ENCODE measurements at places on chromosomes 2 and 18.
A peak's percentile ranks its signal among the peaks of the same experiment; 100 is the strongest.

- no peak for DNase-seq
These were observed 114.2 kb upstream of the ZNF236 start for GRCh38 chr18:76708071-76708721.

- no peak for DNase-seq
These were observed 79.3 kb downstream of the FBXO15 start for GRCh38 chr18:74068296-74068695.

- no peak for DNase-seq
These were observed 3.8 kb upstream of the OSR1 start for GRCh38 chr2:19362094-19362754.

DNA sequence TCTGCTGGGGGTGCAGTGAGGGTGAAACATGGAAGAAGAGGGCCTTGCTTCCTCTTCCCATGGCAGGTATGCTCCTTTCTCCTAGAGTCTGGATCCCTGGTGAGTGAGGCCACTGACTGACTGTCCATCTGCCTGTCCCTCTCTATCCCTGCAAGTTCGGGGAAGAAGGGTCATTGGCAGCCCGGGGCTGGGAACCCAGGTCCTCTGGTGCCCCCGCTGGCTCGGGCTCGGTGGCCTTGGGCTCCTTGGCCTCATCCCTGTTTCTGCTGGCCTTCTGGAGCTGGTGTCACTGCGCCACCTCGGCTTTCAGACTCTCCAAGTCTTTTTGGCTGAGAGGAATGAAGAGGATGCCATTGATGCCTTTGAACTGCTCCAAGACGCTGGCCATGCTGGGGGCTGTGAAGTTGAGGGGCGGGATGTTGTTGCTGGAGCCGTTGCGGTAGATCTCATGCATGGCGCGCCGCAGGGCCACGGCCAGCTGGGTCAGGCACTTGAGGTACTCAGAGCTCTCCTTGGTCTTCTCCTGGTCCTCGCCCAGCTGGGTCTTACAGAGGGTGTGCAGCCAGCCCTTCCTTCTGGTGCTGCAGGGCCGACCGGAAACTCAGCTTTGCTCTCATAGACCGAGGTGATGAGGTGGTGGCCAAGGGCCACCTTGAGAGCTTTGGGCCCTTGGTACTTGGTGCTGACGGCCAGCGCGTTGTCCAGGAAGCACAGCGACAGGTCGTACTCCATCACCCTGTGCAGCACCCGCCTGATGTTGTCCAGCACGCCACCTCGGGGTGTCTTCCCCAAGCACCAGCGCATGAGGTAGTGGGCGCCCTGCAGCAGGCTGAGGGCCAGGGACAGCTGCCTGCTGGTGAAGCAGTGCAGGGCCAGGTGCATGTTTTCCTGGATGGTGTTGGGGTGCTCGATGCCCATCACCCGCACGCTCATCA, 6.3 kb downstream of the MEP1B start:
- DNase-seq: no peak

- no peak for DNase-seq
These were observed 550.2 kb upstream of the SETBP1 start for GRCh38 chr18:44130376-44130942.

DNA sequence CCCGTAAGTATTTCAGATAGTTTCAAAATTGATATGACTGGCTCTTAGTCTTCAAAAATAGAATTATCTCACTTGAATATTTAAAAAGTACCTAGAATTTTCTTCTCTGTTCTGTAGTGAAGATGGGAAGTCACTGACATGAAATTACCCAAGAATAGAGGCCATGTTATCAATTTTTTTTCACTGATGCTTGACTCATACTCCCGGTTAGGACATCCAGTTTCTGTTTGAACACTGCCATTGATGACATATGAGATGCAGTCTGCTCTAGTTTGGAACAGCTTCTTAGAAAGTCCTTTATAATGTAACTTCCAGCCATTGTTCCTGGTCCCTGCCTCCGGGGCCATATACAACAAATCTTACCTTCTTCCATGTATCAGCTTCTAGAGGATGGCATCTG, 26.0 kb downstream of the MAP3K20 start:
- DNase-seq: no peak

- no peak for DNase-seq
These were observed 1919.9 kb upstream of the LRRTM1 start for GRCh38 chr2:82224301-82224940.

DNA sequence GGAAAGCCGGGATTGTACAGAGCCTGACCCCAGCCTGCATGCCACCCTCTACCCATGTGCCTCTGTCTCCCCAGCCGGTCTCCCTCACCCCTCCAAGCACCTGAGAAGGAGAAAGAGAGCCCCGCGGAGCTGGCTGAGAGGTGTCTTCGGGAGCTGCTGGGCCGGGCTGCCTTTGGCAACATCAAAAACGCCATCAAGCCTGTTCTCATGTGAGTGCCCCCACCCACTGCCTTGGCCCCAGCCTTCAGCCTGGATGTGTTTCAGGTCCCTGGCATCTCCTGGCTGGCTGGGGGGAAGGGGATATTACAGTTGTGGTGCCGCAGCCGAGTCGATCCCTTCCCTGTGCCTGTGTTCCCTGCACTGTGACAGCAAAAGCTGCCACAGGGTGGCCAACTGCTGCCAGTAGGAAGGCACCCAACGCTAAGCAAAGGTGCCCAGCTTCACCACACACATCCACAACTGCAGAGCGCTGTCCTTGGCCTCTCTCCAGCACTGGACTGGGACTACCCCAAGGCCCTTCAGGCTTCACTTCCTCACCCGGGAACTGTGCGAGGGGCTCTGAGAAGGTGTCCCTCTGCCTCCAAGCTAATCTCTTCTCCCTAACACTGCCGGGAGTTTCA, 38.4 kb downstream of the POMC start:
- no peak for DNase-seq

DNA sequence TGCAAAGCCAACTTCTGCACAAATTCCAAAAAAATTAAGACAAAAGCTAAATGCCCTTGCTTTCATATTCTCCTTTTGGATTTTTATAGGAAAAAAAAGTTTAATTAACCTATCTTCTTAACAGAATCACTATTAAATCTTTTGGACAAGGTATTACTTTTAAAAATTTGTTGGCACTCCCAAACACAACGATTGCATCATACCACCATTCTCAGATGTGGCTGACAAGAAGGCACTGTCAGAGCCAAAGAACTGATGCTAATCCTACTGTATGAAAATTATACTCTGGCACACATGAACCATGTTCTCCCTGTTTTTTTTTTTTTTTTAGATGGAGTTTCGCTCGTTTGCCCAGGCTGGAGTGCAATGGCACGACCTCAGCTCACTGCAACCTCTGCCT, 58.4 kb downstream of the NOL10 start:
- DNase-seq: no peak

DNA sequence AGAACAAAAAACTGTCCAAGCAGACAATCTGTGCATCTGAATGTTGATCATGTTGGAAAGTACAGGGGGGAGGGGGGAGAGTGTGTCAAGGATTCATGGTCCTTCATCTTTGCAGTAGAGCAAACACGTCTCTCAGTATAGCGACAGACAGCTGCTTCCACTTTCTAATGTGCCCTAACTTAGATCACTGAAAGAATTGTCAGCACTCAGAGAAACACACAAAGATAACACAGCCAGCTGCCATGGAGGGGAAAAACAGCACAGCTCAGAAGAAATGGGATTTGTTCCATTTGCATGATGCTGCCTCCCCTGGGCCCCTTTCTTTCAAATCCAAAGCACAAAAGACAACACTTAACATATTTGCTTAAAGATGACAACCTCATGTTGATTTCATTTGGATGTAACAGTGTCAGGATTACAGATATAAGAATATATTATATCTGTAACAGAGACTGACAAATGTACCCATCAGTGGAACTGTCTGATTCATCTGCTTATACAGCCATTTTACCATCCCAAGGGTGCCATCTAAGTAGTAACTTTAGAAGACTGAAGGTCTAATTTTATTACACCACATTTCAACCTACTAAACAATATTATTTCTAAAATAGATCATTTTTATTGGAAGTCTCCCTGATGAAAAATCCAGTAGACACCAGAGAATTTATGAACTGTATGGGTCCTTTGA, 17.7 kb downstream of the FIGN start:
- DNase-seq: no peak

DNA sequence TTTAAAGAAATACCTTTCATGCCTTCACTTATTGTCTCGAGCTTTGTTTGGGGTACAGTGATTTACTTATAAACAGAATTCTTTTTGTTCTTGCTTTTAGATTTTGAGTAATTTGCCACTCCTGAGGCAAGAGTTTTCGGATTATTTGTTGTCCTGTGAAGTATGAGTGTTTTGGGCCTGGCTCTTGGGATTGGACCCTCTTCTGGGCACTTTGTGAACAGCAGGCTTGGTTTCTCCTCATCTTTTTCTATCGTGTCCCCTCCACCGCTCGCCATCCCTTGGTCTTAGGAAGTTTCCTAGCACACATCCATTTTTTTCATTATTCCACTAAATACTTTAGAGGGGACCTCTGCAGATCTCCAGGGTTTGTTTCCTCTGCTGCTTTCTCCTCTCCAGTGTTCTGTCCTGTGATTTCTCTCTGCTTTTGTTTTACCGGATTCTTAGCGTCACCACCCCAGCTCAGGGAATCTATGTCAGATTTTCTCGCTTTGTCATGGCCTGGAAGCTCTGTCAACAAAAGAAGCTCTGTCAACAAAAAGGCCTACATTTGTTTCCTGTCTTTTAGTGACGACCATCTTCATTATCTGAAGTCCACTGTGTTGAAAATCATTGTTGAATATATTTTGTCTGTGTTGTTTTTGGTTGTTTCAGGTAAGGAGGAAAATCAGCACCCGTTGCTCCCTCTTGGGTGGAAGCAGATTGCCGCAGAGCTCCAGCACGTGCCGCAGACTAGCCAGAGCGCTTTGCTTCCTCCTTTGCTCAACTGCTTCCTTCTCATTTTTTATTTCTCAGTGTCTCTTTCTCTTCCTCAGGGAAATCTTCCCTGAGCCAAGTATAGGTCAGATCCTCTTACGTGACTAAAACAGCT, 27.8 kb downstream of the ANKRD62 start:
- DNase-seq: no peak

GRCh38 chr18:69838620-69839411, 108.9 kb downstream of the CD226 start:
- no peak for DNase-seq

- peak; percentile 34 for DNase-seq
These were observed 41.1 kb downstream of the NHEJ1 start for GRCh38 chr2:219119422-219120043.

DNA sequence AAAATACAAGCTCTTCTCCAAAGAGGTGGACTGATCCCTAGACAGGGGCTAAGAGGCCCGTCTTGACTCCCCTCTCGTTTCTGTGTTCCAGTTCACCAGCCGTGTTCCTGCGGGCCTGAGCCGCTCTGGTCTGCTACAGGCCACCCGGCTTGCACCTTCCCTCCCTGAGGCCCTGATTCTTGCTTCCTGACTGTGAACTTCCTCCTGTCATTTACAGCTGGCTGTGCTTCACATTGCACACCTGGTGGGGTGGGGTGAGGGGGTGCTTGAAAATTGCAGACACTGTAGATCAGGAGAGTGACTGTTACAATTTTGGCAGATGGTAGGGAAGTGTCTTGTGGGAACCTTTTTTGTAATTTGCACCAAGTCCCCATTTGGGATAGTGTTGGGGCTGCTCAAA, 64.4 kb downstream of the TSN start:
- DNase-seq: no peak

DNA sequence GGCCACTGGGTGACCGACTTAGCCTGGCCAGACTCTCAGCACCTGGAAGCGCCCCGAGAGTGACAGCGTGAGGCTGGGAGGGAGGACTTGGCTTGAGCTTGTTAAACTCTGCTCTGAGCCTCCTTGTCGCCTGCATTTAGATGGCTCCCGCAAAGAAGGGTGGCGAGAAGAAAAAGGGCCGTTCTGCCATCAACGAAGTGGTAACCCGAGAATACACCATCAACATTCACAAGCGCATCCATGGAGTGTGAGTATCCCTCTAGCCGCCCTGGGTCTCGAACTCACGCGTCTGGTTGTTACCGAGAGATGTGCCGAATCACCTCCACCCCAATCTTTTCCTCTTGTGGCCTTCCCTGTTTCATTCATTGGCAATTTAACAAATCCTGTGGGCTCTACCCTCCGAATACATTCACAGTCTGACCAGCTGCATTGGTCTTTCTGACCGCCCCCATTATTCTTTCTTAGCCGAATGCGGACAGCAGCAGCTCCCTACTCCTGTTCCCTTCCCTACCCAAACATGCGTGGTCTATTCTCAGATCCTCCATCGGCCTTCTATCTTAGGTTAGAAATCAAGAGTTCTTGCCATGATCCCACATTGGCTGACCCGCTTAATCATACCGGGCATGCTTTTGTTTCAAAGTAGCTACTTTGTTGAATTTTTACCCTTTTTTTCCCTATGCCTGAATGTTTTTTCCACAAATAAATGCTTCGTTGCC, 631 bp downstream of the RPL31 start:
- no peak for DNase-seq

GRCh38 chr2:140454717-140455116, 1674.5 kb upstream of the NXPH2 start:
- no peak for DNase-seq

DNA sequence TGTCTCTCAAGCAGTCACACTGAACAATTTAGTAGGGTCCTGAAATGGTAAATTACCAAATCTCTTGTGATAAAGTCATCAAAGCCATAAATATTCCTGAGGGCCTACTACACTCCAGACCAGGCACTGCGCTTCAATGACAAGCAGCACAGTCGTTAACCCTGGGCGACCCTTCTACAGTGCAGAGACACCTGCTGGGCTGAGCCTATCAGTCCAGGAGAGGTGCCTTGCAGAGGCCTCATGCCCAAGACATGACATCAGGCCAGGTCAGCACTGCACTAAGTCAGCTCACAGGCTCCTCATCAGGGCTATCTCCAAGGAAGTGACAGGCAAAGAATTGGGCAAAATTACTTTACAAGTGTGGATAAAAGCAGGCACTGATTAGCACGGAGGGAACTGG, 166.4 kb upstream of the EPB41L3 start:
- DNase-seq: no peak

DNA sequence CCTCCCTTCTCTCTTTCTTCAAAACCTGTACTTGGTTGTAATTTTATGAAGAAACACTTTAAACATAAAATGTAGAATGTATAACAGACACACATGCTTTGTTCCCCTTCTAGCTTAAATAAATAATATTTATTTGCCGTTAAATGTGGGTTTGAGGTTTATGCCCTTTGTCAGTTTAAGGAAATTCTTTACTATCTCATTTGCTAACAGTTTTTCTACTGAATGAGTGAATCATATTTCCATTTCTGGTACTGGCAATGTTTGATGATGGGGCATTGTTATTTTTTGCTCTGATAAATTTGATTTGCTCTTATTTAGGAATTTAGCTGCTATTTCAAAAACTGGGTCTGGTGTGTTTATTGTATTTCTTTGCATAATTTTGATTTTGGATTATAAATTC, 555.6 kb downstream of the CCDC85A start:
- DNase-seq: no peak

GRCh38 chr2:1219901-1220573, 193.2 kb upstream of the TPO start:
- DNase-seq: no peak

DNA sequence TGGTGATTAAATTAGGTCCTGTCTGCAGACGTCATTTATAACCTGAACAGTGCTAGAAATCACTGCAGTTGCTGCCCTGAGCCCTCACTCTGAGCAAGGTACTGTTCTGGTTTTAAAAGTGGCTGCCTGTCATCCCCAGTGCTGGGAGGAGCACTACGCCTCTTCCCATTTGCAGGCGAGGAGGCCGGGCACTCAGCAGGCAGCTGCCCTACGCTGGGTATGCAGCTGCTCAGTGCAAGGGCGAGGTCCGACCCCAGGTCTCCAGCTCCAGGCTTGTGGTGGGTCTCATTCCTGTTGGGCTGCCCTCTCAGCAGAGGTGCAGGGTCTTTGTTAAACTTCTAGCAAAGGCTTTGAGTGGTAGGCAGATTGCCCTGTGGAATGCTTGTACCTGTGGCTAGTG, 15.7 kb downstream of the CNDP2 start:
- no peak for DNase-seq

Measured in substantia nigra (tissue), 51 donors.